ENCODE measurements at places on chromosomes 3 and 15. TPM values are rescaled to one million over a fixed set of nuclear protein-coding genes. Genes with fewer than 3 reads are reported as not detected.

CGNL1 gene
- 1.1 TPM for total RNA-seq

DNA sequence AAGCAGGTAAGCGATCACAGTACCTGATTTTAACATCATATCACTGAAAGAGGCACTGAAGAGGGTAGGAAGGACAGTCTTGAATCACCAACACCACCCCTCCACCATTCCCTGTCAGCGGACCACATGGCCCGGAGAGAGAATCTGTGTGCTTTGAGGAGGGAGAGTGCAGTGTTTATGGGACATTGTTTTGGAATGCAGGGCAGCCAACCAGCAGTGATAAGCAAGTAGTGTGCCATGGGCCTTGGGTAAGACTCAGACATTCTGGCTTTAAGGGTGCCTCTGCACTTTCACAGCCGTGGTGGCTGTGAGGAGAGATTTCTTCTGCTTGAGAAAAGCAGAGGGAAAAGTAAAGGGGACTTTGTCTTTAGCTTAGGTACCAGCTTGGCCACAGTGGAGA is 46.4 kb downstream of the FAM81A start:
- no peak for DNase-seq

GRCh38 chr15:48029642-48030041 is 91.1 kb upstream of the SLC24A5 start:
- no peak for DNase-seq

- DNase-seq = no peak
Observed at GRCh38 chr3:65013053-65013452, 325.3 kb upstream of the ADAMTS9 start.

GRCh38 chr3:74501007-74501406 is 113.5 kb downstream of the CNTN3 start:
- DNase-seq = no peak

Data from osteoblast (primary cell).